B cell (primary cell): ENCODE measurements at places on chromosomes 3 and 15.

GRCh38 chr3:47940232-47940631 lies 76.0 kb downstream of the MAP4 start:
- no peak for DNase-seq
- peaks cover 7% of the 10 kb centered on the region for H3K4me1 ChIP-seq
- no peaks in the 10 kb centered on the region for H3K36me3 ChIP-seq
- no peaks in the 10 kb centered on the region for H3K27me3 ChIP-seq
- H3K27ac ChIP-seq, result no peak overlapping the region

- no peak for DNase-seq
- no peak overlapping the region for H3K4me3 ChIP-seq
- H3K36me3 ChIP-seq, result no peaks in the 10 kb centered on the region
These were observed 350.0 kb upstream of the BCHE start for GRCh38 chr3:166187237-166187636.

DNA sequence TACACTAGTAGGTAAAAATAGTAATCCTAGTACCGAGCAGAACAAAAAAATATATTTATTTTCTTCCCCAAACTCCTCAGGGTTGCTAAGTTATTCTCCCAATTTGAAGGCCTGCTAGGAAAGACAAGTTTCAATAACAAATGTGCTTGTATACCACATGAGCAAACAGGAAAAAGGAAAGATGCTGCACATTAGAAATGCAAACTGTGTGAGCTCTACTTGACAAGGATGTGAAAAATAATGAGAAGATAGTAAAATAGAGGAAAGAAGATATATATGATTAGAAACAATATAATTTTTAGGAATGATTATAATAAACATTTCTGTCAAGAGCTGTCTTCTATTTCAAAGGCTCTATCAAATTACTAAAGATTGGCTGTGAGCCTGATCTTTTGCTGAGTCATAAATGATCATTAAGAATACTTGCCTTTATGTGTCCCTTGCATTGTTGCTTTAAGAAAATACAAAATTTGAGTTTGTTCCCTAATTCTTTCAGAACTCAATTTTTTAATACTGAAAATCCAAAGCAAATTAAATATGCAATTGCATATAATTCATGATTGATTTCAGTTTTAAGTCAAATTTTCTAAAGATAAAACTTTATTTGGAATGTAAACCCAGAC lies 174.2 kb downstream of the NEK10 start:
- no peak for DNase-seq
- no peaks in the 10 kb centered on the region for H3K4me1 ChIP-seq
- H3K27me3 ChIP-seq, result no peaks in the 10 kb centered on the region
- no peaks in the 10 kb centered on the region for H3K36me3 ChIP-seq
- H3K27ac ChIP-seq, result no peak overlapping the region
- no peak overlapping the region for H3K4me3 ChIP-seq

GRCh38 chr15:98653686-98654085 lies 5.3 kb downstream of the IGF1R start:
- peaks cover 24% of the 10 kb centered on the region for H3K4me1 ChIP-seq
- peaks cover 20% of the 10 kb centered on the region for H3K27me3 ChIP-seq
- H3K36me3 ChIP-seq, result no peaks in the 10 kb centered on the region
- H3K4me3 ChIP-seq, result no peak overlapping the region
- no peak overlapping the region for H3K27ac ChIP-seq
- no peak for DNase-seq

DNA sequence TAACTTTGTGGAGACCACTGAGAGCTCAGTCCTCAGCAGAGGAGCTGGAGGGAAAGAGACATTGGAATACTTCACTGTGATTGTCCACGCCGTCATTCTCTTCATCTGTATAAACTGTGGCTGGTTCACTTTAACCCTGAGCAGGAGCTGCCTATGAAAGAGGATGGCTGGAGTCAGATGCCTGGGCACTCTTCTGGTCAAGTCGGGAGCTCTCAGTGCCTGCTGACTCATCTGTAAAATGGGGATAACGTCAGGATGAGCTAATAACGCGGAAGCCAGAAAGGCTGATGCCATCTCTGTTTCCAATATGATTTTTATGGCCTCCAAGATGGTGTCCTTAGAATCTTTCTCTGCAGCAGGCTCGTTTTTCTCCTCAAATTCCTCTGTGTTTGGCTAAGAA lies 51.6 kb upstream of the MRPS22 start:
- H3K36me3 ChIP-seq, result no peaks in the 10 kb centered on the region
- no peaks in the 10 kb centered on the region for H3K4me1 ChIP-seq
- DNase-seq, result no peak

DNA sequence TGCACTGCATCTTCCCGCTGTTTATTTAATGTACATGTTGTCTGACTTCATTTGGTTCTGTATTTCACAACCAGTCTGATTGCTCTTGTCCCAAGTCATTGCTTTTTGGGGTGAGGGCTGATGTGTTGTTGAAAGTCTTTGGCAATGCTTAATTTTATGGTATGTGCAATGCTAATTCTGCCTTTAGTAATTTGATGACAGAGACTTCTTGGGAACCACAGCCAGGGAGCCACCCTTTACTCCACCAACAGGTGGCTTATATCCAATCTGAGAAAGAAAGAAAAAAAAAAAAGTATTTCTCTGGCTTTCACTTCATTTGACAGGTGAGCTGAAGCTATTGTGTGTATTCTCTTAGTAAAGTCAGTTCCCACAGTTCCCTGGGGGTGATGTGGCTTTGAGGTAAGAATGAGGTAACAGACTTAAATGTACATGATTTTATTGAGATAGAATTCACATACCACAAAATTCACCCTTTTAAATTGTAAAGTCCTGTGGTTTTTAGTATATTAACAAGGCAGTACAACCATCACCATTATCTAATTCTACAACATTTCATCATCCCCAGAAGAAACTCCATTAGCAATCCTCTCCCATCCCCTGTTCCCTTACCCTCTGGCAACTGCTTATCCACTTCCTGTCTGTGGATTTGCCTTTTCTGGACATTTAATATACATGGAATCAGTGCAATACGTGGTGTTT lies 97.3 kb downstream of the SLCO3A1 start:
- H3K27ac ChIP-seq, result no peak overlapping the region
- H3K4me1 ChIP-seq, result no peaks in the 10 kb centered on the region
- DNase-seq, result no peak

- H3K36me3 ChIP-seq, result no peaks in the 10 kb centered on the region
- no peak for DNase-seq
- H3K27ac ChIP-seq, result no peak overlapping the region
- no peaks in the 10 kb centered on the region for H3K27me3 ChIP-seq
These were observed 171.4 kb downstream of the SSR3 start for GRCh38 chr3:156383441-156384025.

DNA sequence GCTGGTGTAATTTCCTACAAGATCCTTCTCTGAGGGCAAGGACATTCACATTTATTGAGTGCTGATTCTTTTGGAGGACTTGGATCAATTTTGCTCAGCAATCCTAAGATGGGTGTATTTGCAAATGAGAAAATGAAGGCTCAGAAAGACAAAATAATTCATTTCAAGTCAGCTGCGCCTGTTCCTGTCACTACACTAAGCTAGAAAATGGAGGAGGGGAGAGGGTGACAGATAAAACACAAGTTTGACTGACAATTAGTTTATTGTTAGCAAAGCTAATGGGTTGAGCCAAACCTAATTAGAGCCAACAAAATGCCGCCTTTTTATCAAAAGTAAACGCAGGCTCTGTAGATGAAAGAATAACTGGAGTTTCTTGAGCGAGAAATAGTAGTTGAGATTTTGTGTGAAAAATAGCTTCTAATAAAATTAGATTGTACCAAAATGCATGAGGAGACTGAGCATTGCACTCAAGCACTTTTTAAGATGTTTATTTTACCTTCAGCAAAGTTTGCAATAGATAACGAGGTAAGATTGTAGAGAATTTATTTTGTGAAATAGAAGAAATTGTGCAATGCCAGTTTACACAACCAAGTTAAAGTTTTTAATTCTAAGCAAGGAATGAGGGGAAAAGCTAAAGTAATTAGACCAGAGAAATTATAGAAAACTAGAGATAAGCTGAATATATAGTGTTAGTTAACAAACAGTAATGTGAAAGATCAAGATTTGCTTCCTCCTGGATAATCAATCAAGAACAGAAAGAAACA lies 39.6 kb upstream of the SECISBP2L start:
- H3K27me3 ChIP-seq, result no peaks in the 10 kb centered on the region
- DNase-seq, result no peak
- no peaks in the 10 kb centered on the region for H3K36me3 ChIP-seq
- H3K4me1 ChIP-seq, result no peaks in the 10 kb centered on the region

GRCh38 chr15:45087513-45087912 lies 26.5 kb downstream of the DUOX2 start:
- no peaks in the 10 kb centered on the region for H3K36me3 ChIP-seq
- no peak for DNase-seq
- H3K4me1 ChIP-seq, result no peaks in the 10 kb centered on the region

DNA sequence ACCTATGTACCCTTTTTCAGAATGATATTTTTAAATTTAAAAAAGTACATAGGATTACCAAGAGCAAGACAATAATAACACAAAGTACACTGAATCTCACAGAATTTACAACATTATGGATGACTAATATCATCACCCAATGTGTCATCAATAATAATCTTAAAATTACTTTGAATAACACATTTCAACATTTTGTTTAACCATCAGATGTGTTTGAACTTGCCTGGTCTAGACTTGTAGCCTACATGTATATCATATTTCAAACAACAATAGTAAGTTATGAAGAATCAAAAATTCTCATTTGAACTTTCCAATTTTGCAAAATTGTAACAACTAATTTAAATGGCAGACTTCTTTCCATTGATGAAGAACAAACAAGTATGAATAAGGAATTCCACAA lies 15.1 kb downstream of the LRRC3B start:
- no peaks in the 10 kb centered on the region for H3K36me3 ChIP-seq
- DNase-seq, result no peak
- H3K27ac ChIP-seq, result no peak overlapping the region
- no peaks in the 10 kb centered on the region for H3K27me3 ChIP-seq
- H3K4me3 ChIP-seq, result no peak overlapping the region
